ENCODE measurements at places on chromosomes 12 and 14. TPM values are rescaled to one million over a fixed set of nuclear protein-coding genes. Genes with fewer than 3 reads are reported as not detected.

The TBX5 gene
- total RNA-seq, result not detected

The KERA gene
- not detected for total RNA-seq

The ALX1 gene
- not detected for total RNA-seq

GRCh38 chr12:23066095-23066494, 441.1 kb downstream of the ETNK1 start:
- no peak for DNase-seq

DNA sequence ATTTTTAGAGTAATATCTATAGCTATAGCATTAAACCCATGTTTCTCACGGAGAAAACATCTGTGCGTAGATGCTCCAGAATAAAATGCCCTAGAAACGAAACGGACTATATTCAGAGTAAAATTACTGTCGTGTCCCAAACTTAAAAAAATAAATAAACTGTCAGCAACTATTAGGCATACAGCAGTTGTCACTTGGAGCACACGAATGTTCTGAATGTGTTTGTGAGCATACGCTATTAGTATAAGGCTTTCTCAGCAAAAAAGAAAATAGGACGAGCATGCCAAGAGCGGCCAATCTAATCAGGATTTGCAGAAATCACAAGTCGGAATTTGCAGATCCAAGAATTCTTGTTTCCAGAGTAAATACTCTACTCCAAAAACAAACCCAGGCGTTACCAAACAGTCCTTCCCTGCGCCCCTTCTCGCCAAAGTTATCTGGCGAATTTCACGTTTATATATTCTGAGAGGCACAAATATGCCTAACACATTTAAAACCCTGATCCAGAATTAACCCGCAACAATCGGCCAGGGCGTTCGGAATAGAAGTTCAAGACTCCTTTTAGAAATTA, 836 bp downstream of the PTPN21 start:
- no peak for DNase-seq

- no peak for DNase-seq
Observed at GRCh38 chr12:97358361-97358760, 104.2 kb upstream of the RMST start.

DNA sequence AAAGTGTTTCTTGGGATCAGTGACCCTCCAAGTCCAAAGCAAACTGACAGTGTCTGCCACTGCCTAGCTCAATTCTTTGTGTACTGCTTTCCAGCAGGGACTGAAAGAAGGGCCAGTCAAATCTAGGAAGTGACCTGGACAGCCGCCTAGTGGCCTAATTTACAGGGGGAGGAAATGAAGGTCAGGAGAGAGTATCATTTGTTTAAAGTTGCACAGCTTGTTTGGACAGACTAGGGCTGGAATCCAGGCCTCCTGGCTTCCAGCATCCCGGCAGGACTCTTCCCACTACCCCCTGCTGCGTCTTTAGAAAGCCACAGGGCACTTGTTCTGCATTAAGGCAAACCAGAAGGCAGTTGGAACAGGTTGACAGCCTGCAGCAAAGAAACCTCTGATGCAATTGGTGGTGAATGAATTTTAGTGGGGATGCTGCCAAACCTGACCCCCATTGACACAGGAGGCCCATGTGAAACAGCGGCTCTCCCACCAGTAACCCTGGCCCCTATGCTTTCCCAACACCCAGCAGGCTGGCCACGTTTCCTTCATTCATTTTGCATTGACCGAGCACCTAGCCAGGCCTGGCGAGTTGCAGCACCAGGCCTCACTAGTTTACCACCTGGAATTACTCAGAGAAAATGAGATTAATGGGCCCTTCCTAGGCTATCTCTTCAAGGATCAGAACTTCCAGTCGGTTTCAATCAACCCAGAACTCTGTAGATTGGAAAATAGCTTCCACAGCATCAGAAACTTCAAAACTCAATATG, 28.2 kb downstream of the GALNT16 start:
- no peak for DNase-seq

DNA sequence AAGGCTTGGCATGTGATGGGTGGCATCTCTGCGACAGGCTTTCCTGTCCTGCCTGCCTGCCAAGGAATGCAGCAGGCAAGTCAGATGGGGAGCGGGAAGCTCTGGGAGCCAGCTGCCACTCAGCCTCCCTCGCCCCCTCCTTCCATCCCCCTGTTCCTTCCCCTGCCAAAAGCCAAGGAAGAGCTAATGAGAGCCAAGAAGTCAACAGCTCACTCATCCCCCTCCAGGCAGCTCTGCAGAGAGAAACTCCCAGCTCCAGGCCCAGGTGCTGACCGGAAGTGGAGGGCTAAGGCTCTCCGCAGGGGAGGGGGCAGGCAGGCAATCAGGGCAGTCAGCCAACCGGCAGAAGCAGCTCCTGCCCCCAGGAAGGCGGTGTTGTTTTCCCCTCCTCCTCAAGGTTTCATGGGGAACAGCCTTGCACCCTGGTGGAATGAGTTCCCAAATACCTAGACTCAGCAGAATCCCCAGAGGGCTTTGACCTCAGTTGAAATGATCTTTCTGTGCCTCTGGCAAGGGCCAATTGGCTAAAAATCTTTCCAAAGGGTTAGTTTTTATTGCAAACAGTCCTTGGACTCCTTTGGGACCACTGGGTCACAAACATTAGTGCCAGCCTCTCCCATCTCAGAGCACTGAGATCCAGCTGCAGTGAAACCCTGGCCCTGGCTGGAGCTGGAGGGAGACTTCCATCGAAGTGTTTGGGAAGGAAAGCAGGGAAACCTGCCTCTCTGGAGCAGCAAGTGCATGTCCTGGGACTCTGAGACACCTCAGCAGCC, 349.1 kb downstream of the DPF3 start:
- DNase-seq, result peak; percentile 23

Measured in natural killer cell treated with Interleukin-12 subunit alpha and Interleukin-12 subunit beta and Interleukin-15 and Interleukin-18, amount 100 ng/mL, for 72 hours (primary cell).